ENCODE measurements at places on chromosomes 16 and 17. TPM values are rescaled to one million over a fixed set of nuclear protein-coding genes. Genes with fewer than 3 reads are reported as not detected.

Gene CCL8
- total RNA-seq = not detected

Gene TPSD1
- not detected for total RNA-seq

Gene AATK
- total RNA-seq = 0.32 TPM

Gene PDILT
- total RNA-seq = not detected

Gene TCAP
- 0.34 TPM for total RNA-seq

Gene LHX1
- total RNA-seq = not detected

Gene TSPOAP1
- total RNA-seq = 1.1 TPM

Gene CYGB
- total RNA-seq = 86.2 TPM

Gene QRICH2
- 5.5 TPM for total RNA-seq

Gene RHBDF1
- 46.5 TPM for total RNA-seq

Gene MPP2
- 3.6 TPM for total RNA-seq

Gene MAPT
- total RNA-seq = 0.60 TPM

Gene TGFB1I1
- 11.6 TPM for total RNA-seq

Gene HMOX2
- total RNA-seq = 32.8 TPM

Gene TMC5
- total RNA-seq = not detected

Gene YPEL2
- 8.5 TPM for total RNA-seq

Gene GJC1
- total RNA-seq = 10.2 TPM

Gene SLC35G6
- total RNA-seq = not detected

Gene KRT13
- 0.17 TPM for total RNA-seq

Gene KRT31
- total RNA-seq = not detected

Gene LIMD2
- 2.0 TPM for total RNA-seq

Gene GRAP
- 0.34 TPM for total RNA-seq

Gene HSD17B2
- total RNA-seq = 0.09 TPM

Gene SLC12A3
- total RNA-seq = not detected

Gene ASIC2
- total RNA-seq = 0.09 TPM

Gene RAB40C
- total RNA-seq = 6.5 TPM

Gene STAC2
- total RNA-seq = not detected

Gene SEZ6
- not detected for total RNA-seq

Gene VASN
- total RNA-seq = 98.9 TPM

Gene SLC22A31
- not detected for total RNA-seq

Gene TPPP3
- 2.0 TPM for total RNA-seq

Gene SYCE1L
- total RNA-seq = 0.32 TPM

Gene OR1F1
- total RNA-seq = not detected

Gene KIF19
- total RNA-seq = not detected

Gene HEXIM2
- 13.8 TPM for total RNA-seq

Gene C16orf92
- total RNA-seq = not detected
